PC-9 (cell line): ENCODE measurements at places on chromosomes 5 and 9.

DNA sequence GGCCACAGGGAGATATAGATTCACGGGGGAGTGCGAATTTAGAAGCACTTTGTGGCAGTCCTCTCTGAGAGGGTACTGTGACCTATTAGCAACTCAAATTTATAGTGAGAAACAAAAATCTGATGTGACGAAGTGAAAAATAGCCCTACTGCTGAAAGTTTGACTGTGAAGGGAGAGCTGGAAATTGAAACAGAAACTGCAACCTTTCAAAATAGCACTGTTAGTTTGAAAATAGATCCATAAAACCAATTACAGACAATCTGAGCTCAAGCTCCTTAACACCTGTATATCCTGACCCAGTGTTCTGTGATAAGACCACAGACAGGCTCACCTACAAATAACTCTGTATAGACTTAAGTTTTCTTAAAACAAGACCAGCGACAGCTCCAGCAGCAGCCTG lies 420.1 kb downstream of the IRX1 start:
- DNase-seq, result no peak

DNA sequence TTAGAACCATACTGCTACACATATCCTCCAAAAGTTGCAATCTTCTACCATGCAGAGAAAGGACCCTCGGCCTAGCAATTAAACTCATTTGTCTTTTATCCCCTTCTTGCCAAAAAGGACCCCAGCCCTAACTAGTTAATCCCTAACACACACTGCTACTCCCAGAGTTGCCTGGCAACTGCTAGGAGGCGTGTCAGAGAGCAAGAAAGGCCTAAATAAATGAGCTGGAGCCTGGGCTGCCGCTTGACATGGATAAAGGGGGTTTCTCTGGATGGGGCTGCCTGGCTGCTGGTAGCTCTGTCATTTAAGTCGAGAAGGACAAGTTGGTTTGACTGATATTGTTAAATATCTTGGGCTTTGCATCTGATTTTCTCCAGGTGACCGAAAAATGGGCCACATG lies 194.8 kb downstream of the CRB2 start:
- DNase-seq, result no peak

DNA sequence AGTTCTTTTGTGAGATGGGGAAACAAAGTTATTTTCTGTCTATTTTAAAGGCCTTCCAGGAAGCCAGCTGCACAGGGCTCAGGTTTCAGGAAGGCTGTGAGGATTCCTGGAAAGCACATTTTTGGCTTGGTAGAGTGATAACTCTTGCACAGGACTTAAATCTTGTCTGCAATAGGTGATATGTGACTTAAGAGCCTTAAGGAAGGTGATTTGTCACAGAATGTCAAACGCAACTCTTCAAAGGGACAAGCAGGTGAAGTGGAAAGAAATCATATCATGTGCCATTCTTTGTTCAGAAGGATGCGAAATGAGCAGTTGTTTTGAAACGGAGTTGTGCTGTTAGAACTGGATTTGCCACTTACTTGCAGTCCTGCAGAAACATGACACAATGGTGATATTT lies 459.3 kb downstream of the MAT2B start:
- no peak for DNase-seq

DNA sequence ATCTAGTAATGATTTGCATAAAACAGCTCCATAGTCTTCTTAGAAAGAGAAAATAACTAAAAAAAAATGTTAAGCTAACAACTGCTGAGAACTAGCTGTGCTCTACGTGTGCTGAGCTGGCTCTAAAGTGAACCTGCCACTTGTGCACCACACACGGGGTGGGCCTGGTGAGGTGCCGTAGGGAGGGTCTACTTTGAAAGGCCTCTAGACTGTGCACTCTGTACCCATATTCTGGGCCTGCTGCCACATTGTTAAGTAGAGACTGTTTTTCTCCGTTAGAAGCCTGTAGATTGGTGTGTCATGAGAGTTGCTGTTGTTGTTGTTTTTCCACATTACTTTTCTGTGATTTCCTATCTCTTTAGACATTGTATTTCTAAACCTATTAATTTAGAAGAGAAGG lies 93.9 kb downstream of the CD180 start:
- DNase-seq, result no peak

DNA sequence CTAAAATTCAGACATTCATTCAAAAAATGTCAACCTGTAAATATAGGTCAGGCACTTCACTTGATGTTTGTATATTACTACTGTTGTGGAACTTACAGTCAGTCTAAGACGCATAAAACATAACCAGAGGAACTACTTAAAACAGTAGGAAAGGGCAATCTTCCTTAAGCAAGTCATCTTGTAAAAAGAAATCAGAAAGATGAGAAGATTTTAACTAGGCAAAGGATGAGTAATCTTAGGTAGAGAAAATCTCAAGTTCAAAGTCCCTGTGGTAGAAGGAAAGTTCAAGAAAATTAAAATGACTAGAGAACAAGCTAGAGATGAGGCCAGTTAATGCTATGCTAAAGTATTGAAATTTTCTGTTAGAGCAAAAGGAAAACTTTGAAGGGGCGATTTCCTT lies 152.4 kb downstream of the RAPGEF6 start:
- DNase-seq, result no peak

DNA sequence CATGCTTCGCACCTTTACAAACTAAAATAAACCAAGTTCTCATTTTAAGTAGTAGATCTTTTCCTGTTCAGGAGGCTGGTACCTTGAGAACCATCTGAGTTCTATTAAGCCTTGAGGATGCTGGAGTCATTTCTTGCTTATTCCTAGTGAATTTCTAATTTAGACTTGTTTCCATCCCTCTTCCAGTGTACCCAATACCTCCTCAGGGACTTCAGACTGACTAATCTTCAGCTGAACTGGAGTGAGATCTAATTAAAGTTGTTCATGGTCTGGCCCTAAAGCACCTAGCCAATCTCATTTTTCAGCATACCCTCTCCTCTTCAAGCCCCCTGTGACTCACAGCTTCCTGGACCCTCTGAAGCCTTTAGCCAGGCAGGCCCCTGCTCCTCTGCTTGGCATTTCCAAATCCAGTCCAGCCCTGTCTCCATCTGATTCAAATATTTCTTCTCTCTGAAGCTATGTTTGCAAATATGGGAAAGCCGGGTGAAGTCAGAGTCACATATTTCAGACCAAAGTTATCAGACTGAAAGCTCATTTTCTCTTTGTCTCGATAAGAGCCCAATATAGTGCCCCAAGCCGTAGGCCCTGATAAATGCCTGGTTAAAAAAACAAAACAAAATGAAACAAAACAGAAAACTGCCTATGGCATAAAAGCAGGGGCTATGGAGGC lies 19.4 kb upstream of the TNFSF15 start:
- no peak for DNase-seq

- DNase-seq, result no peak
Measured at GRCh38 chr5:87944553-87945285, 323.9 kb downstream of the TMEM161B start.

- no peak for DNase-seq
Measured at GRCh38 chr5:65928322-65928752, 2.0 kb downstream of the ERBIN start.

DNA sequence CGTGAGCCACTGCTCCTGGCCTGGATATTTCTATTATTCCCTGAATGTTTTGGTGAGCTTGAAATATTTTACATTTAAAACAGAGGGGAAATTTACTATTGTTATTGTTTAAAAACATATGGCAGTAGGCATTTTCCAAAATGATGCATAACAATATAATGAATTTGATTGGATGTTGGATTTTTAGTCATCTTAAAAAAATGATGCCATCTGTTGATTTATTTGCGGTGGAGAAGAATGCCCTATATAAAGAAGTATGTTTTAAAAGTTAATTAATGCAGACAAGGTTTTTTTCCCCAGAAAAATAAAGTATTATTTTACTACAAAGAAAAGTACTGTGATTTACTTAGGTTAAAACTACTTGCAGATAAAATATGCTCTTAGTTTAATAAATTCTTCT lies 33.4 kb upstream of the ARRDC3 start:
- DNase-seq, result no peak

- DNase-seq, result no peak
Measured at GRCh38 chr5:147559749-147560148, 49.9 kb upstream of the DPYSL3 start.

- DNase-seq, result no peak
Measured at GRCh38 chr5:66617991-66618768, 22.0 kb downstream of the MAST4 start.

GRCh38 chr5:91538179-91538578 lies 155.1 kb upstream of the ARRDC3 start:
- no peak for DNase-seq

- DNase-seq, result no peak
Measured at GRCh38 chr9:36820392-36820861, 213.6 kb downstream of the PAX5 start.

- DNase-seq, result no peak
Measured at GRCh38 chr5:33840927-33841547, 50.8 kb downstream of the ADAMTS12 start.

GRCh38 chr5:2913281-2913680 lies 161.8 kb upstream of the IRX2 start:
- no peak for DNase-seq

DNA sequence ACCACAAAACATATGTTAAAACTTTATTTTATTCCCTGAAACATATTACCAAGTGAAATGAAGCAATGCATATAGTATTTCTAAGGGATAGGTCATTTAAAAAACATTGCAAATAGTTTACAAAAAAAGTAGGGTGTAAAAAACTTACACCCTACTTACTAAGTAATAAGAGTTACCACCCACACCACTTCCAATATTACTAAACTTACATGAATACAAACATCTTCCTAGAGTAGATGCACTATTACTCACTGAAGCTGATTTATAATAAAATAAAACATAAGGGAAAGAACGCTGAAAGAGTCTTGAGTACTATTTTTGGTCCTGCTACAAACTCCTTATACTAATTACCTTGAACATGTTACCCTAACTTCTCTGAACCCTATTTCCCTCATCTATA lies 289.4 kb downstream of the HINT1 start:
- DNase-seq, result no peak

DNA sequence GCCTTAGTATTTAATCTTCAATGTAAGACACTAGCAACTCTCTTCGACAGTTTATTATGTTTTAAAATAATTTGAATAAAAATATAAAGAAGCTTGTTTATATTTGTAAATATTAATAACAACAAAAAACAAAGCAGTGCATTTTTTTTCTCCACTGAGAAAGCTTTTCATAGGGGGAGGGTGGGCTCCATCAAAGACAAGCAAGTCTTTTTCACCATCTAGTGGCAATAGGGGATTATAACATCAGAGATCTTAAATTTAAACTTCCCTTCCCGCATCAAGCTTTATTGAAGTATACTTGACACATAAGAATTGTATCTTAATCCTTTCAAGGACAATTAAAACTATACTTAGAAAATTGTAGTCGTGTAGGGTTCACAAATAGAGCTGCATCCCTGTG lies 9.3 kb upstream of the OR13F1 start:
- DNase-seq, result no peak

GRCh38 chr5:179840766-179841165 lies 17.9 kb downstream of the MRNIP start:
- DNase-seq, result no peak

GRCh38 chr5:80204808-80205614 lies 50.8 kb downstream of the SERINC5 start:
- DNase-seq, result no peak

DNA sequence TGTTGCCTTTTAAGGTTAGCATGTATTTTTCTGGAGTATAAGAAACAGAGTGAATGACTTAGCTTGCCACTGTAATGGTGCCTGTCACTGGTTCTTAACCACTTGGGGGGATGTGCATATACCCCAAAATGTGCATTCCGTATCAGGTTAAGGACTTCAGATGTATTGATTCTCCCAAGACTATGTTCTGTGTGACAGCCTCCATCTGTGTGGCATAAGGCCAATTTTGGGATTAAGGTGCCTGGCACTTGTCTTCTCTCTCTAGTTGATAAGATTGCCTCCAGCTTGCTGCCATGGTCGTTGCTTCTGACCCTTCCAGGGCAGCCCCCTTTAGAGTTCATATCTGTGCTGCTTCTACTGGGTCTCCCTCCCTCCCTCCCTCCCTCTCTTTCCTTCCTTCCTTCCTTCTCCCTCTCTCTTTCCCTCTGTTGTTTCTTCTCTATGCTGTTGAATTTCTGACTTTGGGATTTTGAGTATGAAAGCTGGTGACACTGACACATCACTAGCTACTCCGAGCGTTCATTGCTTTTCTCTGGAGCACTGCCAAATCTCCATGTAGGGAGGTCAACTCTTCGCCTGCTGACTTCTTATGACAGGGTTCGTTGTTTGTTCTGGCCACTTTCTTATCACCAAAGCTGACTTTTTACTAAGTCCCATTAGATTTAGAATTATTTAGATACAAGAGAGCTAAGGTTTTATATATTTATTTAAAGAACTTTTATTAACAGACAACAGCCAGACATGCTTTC lies 31.0 kb downstream of the TNFAIP8 start:
- no peak for DNase-seq

GRCh38 chr9:92966518-92966800 lies 19.1 kb downstream of the FGD3 start:
- DNase-seq, result no peak

GRCh38 chr5:115295777-115296123 lies 704 bp downstream of the CCDC112 start:
- no peak for DNase-seq

GRCh38 chr5:4977416-4978110 lies 162.6 kb upstream of the ADAMTS16 start:
- DNase-seq, result no peak

GRCh38 chr9:127555840-127556820 lies 55.9 kb upstream of the STXBP1 start:
- DNase-seq, result peak; percentile 94

DNA sequence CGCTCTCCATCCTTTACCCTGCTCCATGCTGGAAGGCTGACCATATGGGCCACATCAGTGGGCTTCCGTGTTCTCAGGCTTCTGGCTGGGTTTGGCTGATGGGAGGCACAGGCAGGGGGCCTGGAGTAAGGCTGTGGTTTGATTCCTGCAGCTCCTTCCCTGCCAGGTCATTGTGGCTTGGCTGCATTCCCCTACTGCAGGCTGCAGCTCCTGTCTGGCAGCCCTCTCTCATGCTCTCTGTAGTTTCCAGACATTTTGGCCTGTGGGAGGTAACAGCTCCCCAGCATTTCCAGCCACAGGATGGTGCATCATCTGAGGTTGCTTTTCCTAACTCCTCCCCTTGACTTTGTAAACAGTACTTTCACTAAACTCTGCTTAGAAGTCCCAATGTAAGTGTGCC lies 102.0 kb upstream of the PTPN3 start:
- DNase-seq, result peak; percentile 40

DNA sequence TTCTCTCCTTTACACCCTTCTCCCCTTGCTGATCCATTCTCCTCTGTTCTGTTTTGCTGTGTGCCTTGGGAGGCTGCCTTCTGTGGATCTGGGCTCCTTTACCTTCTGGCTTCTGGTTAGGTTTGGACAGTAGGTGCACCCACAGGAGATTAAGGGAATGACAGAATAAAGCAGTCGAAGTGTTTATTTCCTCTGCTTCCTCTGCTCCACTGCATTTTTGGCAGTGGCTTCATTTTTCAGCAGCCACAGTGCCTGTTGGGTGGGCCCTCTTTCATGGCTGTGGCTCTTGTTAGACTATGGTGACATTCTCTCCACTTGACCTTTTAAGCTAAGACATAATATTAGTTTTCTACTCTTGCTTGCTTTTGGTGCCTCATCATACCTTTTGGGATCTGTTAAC lies 144.1 kb downstream of the CCDC171 start:
- DNase-seq, result no peak
